ENCODE measurements at places on chromosomes 5 and 9.
A peak's percentile ranks its signal among the peaks of the same experiment; 100 is the strongest.

- no peak for DNase-seq
These were observed 503.9 kb downstream of the RASEF start for GRCh38 chr9:82558855-82559630.

DNA sequence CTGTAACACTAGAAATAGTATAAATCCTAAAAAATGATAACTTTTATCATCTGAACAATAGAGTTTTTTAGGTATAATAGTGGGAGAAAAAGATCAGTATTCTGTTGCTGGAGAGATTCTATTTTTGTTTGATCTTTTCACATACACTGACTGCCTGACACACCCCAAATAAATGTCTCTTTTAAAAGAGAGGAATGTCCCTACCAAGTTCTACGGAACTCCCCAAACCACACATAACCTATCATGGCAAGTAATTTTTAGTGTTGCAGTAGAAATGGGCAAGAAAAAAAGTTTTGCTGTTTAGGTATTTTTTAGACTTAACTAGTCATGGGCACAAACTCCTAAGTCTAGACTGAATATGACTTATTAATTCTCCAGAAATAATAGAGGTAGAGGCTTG is 139.1 kb downstream of the ELAVL2 start:
- DNase-seq, result no peak

- no peak for DNase-seq
These were observed 13.0 kb downstream of the SLC38A9 start for GRCh38 chr5:55699041-55699688.

GRCh38 chr5:57503433-57503832 is 20.8 kb upstream of the ACTBL2 start:
- DNase-seq, result no peak

DNA sequence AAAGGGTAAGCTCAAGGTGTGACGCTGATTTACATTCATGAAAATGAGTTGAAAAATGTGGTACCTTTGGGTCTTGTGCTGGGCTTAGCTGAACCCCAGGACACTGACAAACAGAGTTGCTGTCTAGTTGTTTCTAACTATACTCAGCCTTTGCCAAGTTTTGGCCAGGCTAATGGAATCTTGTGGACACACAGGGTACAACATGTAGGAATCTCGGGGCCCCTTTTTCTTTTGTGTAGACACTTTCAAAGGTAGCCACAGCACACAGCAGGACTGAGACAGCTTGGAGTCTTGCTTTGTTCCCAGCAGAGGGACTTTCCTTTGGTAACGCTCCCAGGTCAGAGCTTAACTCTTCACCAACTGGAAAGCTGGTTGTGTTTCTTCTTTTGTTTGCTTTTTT is 7.8 kb downstream of the LIX1 start:
- no peak for DNase-seq

DNA sequence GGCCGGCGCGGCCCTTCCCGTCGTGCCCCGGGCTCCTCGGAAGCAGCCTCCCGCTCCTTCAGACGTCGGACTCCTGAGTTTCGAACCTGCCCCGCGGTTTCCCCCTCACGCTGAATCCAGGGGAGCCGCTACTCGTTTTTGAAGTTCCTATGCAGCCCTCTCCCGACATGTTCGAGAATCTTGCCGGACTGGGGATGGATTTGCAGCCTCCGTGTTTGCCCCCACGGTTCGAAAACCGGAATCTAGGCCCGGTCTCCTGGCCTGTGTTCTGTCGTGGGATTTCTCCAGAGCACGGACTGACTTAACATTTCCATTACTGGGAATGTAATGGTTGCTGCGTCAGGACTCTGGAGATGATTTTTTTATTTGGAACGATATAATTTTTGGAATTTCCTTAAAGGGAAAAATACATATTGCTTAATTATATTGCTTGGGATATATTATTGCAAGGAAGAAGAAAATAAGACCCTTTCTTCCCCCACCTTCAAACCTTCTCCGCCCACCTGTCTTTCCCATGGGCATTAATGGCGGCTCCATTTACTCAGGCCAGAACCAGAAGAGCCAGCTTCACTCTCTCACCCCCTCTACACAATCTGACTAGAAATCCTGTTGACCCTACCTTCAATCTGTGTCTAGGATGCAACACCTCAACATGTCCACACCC is 8.5 kb upstream of the MGAT1 start:
- peak; percentile 64 for DNase-seq

DNA sequence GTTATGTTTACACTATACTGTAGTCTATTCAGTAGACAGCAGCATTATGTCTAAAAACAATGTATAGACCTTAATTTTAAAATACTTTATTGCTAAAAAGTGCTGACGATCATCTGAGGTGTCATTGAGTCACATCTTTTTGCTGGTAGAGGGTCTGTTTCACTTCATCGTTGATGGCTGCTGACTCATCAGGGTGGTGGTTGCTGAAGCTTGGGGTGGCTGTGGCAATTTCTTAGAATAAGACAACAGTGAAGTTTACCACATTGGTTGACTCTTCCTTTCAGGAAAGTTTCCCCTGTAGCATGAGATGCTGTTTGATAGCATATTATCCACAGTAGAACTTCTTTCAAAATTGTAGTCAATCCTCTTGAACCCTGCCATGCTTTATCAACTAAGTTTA is 150.3 kb downstream of the FBXL7 start:
- DNase-seq, result no peak

- DNase-seq, result no peak
These were observed 18.6 kb upstream of the PITX1 start for GRCh38 chr5:135052511-135053145.

DNA sequence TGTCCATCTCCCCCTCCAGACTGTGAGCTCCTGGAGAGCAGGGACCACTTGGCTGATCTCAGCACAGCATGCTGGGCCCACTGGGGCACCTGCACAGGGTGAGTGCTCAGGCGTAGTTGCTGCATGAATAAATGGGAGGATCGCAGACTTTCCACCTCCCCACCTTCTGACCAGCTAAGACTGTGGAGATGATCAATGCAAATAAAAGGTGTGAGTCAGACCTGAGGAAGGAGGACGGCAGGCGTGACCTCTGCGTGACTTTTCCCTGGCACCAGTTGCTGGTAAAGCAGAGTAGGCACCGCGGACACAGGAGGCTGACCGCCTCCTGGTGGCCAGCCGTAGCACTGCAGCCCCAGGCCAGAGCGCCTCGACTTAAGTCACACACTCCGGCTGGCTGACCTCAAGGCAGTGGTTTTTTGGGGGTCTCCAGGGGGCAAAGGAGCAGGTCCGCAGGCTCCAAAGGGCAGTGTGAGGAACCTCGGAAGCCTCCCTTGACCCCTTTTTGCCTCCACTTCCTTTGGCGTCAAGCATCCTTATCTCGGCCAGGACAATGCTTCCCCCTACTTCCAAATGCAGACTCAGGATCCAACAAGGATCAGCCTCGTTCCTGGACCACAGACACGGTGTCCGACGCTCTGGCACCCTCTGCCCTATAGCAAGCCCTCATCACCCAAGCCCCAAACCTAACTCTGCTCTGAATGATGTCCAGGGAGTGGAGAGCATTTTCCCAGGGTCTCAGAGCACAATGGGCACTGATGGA is 12.7 kb upstream of the TDRD7 start:
- peak; percentile 38 for DNase-seq

DNA sequence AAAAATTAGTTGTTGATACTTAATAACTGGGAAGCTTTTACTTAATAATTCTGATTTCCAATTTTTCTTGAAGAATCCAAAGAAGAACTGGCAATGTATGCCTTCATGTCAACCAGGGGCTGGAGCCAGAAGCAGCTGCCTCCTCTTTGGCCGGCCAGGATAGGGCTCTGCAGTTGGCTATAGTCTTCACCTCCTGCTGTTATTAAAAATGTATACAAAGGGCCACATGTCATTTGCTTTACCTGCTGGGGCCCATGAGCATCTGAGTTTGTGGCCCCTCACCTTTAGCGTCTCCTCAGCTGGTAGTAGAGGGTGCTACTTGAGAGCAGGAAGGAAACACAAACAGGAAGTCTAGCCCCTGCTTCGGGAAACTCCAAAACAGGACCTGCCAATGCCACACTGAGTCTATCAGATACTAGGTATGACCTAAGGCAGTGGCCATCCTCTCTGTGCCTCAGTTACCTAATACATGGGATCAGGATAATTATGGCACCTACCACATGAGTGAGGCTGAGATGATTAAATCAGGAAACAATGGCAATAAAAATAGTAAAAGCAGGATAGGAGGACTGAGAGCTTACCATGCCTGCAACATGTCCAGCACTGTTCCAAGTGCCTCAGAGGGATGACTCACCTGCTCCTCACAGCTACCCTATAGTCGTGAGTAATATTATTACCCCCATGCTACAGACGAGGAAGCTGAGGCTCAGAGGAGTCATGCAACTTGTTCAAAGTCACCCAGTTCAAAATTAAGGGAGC is 21.3 kb downstream of the CCDC69 start:
- DNase-seq, result no peak

- no peak for DNase-seq
These were observed 93.4 kb downstream of the MPDZ start for GRCh38 chr9:13186091-13186490.

- DNase-seq, result no peak
These were observed 214.3 kb upstream of the GRIA1 start for GRCh38 chr5:153276151-153276550.

- no peak for DNase-seq
These were observed 145.7 kb downstream of the NXNL2 start for GRCh38 chr9:88680505-88681160.

DNA sequence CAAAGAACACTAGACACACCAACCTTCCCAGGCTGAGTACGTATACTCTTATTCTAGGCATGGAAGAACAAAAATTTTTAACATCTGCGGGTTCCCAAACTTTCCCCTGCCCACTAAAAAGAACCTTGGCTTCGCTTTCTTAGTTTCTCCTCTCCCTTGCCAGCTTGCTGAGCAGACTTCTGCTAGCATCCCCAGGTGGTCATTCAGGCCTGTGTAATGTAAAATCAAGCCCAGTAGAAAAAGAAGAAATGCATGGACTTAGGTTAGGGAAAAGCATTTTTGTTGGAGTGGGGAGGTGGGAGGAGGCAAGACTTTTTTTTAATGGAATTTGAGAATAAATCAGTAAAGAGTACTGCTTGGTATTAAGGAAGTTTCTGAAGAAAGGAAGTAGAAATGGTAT is 331.0 kb upstream of the TLE4 start:
- DNase-seq, result no peak

- no peak for DNase-seq
These were observed 89.3 kb downstream of the NTRK2 start for GRCh38 chr9:84758817-84759216.

DNA sequence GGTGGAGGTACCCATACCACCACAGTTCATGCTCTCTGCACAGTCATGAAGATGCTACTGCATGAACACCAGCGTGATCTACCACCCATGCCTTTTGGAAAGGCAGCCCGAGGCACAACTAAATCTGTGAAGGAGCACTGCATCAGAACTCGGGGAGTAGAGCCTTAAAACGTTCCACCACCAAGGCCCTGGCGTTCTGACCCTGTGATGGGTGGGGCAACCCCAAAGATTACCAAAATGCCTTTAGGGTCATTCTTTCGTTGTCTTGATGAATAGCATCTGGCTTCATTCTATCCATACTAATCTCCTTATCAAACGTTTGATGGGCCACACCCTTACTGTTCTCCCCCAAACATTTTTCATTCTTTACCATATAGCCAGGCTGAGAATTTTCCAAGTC is 97.9 kb downstream of the ADAMTS6 start:
- no peak for DNase-seq

DNA sequence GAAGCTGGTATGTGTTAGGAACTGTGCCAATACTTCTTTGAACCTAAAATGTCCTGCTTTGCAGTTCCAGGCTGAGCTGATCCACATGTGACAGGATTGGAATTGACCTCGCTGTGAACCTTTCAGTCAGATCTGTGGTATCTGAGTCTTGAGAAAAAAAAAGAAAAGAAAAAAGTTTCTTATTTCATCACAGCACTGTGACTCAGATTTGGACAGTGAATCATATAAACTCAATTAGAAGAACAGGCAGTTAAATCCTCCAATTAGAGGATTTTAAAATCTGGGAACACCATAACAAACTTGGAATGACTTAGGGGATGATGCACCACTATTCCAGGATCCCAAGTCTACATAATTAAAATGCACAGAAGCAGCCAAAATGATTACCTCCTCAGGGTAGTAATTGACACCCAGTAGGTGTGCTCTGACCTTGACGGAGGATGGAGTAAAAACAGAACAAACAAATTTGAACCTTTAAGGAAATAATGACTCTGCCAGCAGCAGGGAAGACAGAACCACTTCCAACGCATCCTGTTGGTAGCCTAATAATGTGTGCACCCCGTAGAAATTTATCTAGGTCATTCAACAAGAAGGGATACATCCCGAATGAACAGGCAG is 57.8 kb upstream of the RAI14 start:
- no peak for DNase-seq

DNA sequence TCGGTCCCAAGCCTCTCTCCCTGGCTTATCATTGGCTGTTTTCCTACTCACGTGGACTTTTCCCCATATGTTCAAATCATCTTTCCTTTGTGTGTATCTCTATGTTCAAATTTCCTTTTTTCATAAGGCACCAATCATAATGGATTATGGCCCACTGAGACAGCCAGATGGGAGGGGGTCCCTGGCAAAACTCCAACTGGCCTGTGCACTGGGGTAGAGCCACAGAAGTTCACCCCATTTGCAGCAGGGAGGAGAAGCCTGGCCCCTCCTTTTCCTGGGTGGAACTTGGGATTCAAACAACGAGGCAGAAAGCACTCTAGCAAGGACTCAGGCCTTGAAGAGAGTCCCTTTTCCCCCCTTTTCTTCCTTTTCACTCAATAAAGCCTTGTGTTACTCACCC is 362.4 kb downstream of the CDH18 start:
- no peak for DNase-seq

DNA sequence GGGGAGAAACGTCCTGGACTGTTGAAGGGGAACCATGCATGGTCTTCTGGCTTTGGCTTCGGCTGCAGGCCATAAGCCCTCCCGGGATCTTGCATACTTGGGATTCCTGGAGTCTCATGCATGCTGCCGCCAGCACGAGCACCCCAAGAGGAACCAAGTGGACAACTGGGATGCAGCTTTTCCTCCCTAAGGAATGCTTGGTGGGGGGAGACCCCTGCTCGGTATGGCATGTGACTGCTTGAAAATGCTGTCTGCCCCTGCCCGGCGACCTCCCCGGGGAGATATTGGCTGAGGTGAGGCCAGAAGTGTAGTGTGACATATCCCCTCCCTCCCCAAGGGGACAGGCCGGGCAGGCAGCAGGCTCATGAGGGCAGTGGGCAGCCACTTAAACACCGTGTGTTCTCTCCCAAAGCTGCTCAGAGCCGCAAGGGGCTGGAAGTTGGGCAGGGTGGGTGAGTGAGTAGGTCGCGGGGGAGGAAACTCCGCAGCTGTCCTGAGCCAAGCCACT is 15.7 kb downstream of the TMEM171 start:
- no peak for DNase-seq

- DNase-seq, result no peak
These were observed 9.9 kb upstream of the OSMR start for GRCh38 chr5:38835887-38836286.

DNA sequence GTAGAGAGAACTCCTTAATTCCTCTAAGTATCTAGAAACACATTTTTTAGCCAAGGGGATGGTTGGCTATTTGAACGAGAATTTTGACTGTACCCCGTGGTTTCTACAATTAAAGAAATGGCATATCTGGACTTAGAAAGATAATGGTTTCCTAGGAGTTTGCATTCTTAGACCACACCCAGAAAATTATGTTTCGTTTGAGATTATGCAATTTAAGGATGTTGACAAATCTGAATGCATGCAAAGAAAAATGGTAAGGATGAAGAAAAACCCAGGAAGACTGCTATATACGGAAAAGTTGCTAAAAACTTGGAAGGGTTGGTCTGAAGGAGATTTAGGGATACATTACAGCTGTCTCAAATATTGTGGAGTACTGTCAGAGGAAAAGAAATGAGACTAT is 538.5 kb upstream of the WWC1 start:
- DNase-seq, result no peak
